Stimulated activated naive CD4-positive, alpha-beta T cell (primary cell): ENCODE measurements at places on chromosomes 13 and 19.
A peak's percentile ranks its signal among the peaks of the same experiment; 100 is the strongest.

DNA sequence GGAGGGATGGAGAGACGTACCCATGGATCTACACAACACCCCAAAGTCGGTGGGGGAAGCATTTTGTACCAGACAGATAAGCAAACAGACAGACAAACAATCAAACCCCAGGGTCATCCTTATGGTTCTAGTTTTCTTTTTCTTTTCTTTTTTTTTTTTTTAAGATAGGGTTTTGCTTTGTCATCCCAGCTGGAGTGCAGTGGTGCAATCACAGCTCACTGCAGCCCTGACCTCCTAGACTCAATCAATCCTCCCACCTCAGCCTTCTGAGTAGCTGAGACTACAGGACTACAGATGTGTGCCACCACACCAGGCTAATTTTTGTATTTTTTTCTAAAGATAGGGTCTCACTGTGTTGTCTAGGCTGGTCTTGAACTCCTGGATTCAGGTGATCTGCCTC is 17.9 kb upstream of the FBL start:
- no peak for DNase-seq

GRCh38 chr19:38559428-38560401 is 58.0 kb downstream of the MAP4K1 start:
- no peak for DNase-seq

- no peak for DNase-seq
Measured at GRCh38 chr19:15701757-15702533, 25.9 kb upstream of the OR10H2 start.

DNA sequence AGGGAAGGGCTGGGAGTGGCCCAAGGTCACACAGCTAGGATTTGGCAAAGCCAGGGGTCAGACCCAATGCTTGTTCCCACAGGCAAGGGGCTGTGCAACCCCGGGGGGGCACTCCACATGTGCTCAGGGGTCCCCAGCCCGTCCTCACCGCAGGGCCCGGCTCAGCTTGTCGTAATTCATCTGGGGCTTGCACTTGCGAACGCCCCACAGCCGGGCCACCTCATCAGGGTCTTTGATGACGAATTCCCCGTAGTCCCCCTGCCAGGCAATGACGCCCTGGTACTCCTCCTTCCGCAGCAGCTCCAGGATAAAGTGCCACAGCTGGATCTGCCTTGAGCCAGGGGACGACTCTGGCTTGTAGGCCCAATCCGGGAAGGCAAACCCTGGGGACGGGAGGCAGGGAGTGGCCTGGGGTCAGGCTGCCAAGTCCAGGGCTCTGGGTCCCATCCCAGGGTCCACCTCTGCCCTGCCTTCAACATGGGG is 4.7 kb downstream of the ERF start:
- DNase-seq: no peak

DNA sequence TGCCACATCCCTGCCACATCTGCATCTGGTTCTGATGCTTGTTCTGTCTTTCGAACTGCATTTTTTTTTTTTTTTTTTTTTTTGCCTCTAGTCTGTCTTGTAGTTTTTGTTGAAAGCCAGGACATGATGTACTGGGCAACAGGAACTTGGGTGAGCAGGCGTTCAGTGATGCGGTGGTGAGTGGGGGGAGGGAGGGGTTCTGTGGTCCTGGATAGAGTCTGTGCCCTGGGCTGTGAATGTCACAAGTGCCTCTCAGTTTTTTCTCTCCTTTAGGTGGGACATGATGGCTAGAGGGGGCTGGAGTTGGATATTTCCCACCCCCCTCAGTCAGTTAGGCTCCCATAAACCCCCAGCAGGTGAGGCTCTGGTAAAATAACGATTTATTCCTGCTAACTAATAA is 3.5 kb downstream of the CEACAM4 start:
- DNase-seq: no peak

DNA sequence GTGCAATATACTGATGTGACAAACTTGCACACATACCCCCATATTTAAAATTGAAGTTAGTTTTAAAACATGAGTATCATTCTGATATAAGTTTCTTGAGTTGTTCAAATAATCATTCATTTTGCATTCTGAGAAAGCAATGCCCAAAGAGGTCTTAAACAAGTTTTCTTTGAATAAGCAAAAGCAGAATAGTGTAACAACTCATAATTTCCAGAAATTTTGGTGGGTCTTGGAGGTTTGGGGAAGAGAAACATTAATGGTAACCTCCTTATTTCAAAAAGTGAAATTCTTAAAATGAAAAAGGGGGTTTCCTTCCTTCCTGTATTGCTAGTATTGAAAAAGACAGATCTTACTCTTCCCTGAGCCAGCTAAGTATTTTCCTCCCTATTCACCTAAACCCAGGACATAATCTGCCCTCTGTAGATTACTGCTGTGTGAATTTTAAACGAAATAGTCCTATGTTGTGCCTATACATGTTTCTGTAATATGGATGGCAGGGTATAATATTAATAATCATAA is 30.4 kb downstream of the SLC25A15 start:
- DNase-seq: no peak

GRCh38 chr19:53927739-53928138 is 18.7 kb downstream of the CACNG7 start:
- peak; percentile 13 for DNase-seq

GRCh38 chr13:51601601-51602565 is 17.6 kb downstream of the WDFY2 start:
- DNase-seq: no peak

GRCh38 chr19:49823472-49823871 is 5.4 kb downstream of the MED25 start:
- DNase-seq: no peak

DNA sequence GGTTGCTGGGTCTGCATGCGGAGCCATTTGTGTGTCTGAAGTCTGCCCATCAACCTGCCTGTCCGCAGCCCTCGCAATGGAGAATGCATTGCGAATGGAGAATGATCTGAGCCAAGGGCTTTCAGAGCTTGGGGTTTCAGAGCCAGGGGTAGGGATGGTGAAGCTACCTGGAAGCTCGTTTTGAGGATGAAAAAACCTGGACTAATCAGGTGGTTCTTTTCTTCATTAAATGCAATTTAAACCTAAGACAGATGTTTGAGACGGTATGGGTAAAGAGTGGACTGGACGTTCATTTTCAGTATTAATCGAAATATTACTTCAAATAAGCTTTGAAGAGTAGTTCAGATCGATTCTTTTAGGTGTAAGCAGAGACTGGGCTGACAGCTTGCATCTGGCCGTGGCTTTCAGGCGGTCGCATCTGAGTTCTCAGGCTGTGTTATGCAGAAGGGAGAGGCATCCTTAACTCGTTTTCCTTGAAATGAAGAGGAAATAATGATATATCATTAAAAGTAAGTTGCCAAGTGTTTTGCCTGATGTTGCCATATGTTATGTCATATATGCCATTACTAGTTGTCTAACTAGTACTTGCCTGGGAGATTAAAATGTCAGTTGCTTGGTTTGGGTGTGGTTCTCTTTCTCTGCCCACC is 801 bp downstream of the MCF2L start:
- no peak for DNase-seq
